LNCaP clone FGC (cell line): ENCODE measurements at places on chromosomes 1 and 21.

DNA sequence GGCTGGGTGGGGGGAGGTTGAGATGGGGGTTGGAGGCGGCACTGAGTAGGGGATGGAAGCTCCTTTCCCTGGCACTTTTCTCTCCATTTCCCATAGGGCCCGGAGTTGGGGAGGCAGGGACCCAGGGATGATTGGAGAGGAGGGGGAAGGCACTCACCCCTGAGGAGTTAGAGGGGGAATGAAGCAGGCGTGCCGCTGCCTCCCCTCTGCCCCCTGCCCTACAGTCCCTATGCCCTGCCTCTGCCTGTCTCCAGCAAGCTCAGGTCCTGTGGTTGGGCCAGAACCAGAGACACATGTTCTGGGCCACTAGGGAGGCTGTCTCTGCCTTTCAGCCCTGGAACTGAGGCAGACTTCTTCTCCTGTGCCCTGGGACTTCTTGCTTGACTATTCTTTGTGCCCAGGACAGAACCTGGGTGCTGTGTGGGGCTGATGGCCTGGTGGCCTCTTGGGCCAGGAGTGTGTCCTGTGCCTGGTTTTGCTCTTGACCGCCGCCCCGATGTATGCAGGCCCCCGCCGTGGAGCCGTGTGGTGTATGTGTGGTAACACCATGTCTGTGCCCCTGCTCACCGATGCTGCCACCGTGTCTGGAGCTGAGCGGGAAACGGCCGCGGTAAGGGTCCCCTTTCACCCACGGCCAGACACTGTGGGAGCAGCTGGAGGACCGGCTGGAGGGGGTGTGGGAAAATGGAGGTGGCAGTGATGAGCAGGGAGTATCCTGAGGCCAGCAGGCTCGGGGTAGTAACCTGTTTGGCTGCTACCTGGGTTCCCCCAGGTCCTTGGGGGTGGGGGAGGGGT is 1.4 kb downstream of the LYPLA2 start:
- DNase-seq = no peak

GRCh38 chr1:150931773-150932172 is 5.6 kb downstream of the SETDB1 start:
- no peak for DNase-seq

- DNase-seq = no peak
Measured at GRCh38 chr1:28917757-28918118, 3.4 kb downstream of the EPB41 start.

GRCh38 chr1:27430903-27431600 is 38.6 kb downstream of the GPR3 start:
- no peak for DNase-seq

- no peak for DNase-seq
Measured at GRCh38 chr21:29144736-29145353, 14.4 kb downstream of the MAP3K7CL start.

DNA sequence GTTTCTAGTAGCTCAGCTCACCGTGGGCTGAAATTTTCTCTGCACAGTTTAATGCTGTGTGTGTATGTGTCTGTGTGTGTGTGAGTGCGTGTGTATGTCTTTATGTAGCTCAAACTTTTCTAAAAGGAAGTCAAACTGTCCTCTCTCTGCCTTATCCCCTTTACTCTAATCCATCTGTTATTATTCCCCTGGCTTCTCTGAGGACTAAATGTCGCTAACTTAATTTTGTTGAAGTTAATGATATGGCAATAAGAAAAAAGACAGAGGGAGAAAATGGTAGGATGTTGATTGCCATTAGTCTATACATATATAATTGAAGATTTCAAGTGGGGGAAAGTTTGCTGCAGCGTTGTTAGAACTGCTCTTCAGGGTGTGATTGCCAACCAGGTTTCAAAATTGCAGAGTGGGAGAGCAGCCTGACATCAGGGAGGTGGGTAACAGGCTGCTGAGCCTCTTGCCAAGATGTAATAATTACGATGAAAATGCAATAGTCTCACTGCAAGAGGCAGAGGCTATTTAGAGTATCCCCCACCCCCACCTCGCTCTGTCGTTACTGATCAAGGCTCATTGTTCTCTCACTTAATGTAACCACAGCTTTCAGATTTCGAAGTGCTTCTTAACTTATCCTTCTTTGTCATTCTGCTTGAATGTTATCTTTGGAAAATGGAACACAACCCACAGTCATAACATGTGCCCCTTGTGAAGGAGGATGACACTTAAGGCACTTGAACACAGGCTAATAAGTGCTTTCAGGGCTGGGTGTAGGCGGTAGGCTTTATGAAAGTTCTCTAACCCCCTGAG is 559.0 kb upstream of the PLXNA2 start:
- no peak for DNase-seq

GRCh38 chr1:200546577-200546976 is 74.0 kb downstream of the KIF14 start:
- DNase-seq = no peak

DNA sequence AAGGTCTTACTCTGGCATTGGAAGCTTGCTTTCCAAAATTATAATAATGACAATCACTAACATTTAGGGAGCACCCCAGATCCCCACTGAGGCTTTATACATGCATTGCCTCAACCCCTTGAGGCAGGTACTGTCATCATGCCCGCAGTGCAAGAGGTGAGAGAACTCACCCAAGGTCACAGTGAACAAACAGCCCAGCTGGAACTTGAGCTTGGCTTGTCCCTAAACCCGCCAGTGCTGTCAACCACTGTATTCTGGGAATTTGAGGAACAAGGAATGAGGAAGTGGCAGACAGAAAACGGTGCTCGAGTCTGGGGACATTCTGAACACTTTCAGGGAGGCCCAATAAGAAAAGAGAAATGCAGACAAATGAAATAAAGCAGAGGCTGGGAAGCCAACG is 34.6 kb upstream of the TLR5 start:
- DNase-seq = no peak

GRCh38 chr1:172531412-172532182 is 1.4 kb upstream of the SUCO start:
- DNase-seq = no peak

- no peak for DNase-seq
Measured at GRCh38 chr1:38381256-38381655, 334.7 kb upstream of the POU3F1 start.

DNA sequence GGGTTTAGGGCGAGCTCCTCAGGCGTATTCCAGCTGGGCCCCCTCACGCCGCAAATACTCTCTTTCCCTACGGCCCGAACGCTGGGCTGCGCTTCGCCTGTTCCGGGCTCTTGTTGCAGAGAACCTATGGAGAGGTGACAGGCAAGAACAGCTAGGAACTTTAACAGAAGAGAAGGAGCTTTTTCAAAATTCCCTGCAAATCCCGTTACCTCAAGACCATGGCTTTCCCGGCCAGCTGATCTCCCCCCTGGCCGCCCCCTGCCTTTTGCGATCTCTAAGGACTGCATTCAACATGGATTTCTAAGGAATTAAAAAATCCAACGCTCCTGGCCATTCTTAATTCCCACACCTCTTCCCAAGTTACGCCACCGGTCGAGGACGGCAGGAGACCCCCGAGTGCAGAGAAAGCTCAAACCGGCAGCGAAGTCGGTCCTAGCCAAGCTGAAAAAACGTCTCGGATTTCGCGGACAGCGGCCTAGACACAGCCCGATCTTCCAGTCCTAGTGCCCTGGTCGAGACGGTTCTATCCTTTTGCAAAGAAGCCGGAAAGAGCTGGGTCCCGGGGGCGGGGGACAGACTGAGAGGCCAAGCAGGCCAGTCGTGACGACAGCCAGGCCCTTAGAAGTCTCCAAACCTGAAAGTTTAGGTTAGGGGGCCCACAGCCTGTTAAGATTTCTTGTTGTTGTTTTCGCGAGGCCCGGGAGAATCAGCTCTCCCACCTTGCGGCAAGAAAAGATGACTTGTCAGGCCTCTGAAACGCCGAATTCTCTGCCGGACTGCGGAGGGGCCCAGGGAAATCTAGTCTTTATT is 1.1 kb upstream of the TBX15 start:
- no peak for DNase-seq

DNA sequence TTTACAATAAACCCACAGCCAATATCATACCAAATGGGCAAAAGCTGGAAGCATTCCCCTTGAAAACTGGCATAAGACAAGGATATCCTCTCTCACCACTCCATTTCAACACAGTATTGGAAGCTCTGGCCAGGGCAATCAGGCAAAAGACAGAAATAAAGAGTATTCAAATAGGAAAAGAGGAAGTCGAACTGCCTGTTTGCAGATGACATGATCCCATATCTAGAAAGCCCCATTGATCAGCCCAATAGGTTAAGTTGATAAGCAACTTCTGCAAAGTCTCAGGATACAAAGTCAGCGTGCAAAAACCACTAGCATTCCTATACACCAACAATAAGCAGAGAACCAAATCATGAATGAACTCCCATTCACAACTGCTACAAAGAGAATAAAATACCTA is 235.5 kb downstream of the DPYD start:
- no peak for DNase-seq

DNA sequence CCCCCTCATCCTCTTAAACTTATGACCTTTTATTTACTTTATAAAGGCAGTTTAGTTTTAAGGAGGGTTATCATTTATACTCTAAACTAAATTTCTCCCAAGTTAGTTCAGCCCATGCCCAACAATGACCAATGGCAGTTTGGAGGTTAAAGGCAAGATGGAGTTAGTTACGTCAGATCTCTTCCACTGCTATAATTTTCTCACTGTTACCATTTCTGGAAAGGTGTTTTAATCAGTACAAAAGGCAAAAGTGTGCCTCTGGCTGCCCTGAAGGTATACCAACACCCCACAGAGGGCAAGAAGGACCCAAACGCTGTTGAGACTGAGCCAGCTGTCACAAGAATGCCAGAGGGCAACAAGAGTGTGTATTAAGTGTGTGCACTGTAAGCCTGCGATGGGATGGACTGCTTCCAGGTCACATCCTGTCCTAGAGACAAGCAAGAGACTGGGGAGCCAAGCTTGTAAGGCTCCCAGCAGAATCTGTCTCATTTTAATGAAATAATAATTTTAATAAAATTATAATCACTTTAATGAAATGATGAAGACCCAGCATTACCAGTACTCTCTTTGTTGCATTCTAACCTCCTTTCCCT is 32.5 kb upstream of the FAM89A start:
- DNase-seq = no peak

GRCh38 chr1:193013005-193013404 is 46.2 kb downstream of the UCHL5 start:
- DNase-seq = no peak

DNA sequence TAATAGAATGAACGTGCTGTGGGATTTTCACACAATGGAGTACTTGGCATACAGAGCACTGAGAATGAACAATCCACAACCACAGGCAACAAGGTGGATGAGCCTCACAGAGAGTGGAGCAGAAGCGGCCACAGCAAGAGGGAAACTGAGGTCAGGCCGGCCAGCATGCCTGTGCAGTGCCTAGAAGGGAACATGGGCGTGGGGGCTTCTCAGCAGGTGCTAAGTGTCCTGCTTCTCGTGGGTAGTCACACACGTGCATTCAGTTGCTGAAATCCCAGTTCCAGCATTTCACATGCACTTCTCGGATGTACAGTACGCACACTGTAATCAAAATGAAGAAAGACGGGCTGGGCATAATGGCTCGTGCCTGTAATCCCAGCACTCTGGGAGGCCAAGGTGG is 33.1 kb downstream of the WDR4 start:
- DNase-seq = no peak

DNA sequence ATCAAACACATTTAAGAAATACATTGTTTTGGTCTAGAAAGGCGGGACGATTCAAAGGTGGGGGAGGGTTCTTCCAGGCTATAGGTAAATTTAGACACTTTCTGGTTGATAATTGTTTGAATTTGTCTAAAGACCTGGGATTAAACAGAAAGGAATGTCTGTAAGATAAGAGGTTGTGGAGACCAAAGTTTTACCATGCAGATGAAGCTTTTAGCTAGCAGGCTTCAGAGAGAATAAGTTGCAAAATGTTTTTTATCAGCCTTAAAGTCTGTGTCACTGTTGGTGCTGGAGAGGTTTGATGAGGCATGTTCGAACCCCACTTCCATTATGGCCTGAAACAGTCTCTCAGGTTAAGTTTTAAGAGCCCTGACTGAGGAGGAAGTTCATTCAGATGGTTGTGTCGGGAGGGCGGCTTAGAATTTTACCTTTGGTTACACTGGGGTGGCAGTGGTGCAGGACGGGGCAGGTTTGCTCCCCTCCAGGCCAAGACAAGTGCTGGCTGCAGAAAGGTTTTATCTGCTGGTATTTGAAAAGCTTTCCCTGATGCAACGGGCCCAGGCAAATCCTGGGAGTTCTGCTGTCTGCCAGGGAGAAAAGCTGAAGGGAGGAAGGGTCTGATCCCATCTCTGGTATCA is 16.0 kb upstream of the SLC2A5 start:
- DNase-seq = no peak

GRCh38 chr1:88979749-88980116 is 12.7 kb downstream of the KYAT3 start:
- peak; percentile 67 for DNase-seq

DNA sequence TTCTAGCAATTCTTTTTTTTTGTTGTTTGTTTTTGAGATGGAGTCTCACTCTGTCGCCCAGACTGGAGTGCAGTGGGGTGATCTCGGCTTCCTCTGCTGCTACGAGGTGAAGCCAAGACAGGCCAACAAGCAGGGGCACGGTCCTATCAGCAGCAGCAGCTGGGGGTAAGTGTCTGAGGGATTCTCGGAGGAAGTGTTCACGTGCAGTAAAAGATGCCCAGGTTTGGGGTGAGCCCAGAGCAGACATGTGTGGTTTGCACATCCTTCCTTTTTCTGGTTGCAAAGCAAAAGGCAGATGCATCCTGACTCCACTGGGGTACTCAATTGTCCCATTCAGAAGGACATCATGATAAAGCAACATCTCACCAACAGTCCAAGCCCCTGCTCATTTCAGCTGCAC is 27.7 kb downstream of the PIGP start:
- DNase-seq = no peak

DNA sequence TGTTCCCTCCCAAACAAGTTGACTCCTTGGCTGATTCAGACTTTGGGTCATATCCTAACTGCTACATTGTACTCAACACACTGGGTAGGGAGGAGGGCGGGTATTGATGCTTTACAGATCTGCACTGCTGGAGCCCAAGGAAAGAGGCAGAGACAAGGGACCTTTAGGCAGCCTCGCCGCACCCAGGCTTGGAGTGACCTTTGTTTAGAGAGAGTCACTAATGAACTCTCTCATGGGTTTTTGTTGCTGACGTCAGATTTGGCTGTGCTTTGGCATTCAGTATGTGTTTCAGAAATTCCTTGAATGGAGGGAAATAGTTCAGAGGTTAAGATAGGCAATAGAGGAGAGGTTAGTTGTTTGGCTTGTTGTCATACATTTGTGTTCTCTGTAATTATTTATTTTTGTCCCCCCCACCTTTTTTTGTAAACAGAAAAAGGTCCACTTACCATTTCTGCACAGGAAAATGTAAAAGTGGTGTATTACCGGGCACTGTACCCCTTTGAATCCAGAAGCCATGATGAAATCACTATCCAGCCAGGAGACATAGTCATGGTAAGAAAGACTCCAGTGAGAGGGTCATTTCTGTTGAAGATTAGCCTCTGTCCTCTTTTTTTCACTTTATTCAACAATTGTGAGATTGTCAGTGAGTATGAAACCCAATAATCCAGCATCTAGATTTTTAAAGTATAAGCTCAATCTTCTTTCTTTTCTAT is 116.1 kb downstream of the ATP5PO start:
- no peak for DNase-seq
